HuH-7.5 (cell line): ENCODE measurements at places on chromosomes 6 and 20.

GRCh38 chr6:8557014-8557748 is 121.8 kb upstream of the SLC35B3 start:
- no peak for DNase-seq

DNA sequence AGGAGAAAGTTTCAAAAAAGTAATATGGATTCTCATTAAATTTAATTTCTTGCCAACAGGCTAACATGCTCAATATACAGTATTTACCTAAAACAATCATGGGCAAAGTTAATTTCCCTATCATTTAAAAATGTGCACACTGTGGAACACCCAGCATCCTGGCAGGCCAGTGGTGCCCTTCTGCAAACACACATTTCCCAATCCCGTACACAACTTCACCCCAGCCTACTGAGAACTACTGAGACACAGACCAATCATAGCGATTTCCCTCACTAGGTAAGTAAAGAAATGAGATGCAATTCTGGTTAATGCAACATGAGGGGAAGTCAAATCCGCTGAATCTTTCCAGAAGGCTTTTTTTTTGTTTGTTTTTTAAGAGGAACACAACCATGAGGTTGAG is 7.6 kb downstream of the USP45 start:
- no peak for DNase-seq

- DNase-seq: peak; percentile 18
These were observed 515.7 kb downstream of the FRK start for GRCh38 chr6:115544765-115545671.

GRCh38 chr6:84804720-84805119 is 40.3 kb upstream of the TBX18 start:
- no peak for DNase-seq

- no peak for DNase-seq
These were observed 98.6 kb downstream of the DACT2 start for GRCh38 chr6:168221000-168221399.

- no peak for DNase-seq
These were observed 6.8 kb upstream of the COMMD7 start for GRCh38 chr20:32749914-32750637.

GRCh38 chr6:45786355-45786781 is 229.3 kb downstream of the CLIC5 start:
- no peak for DNase-seq

GRCh38 chr20:58256842-58257241 is 28.4 kb upstream of the ANKRD60 start:
- no peak for DNase-seq

- no peak for DNase-seq
These were observed 70.4 kb downstream of the PLAGL1 start for GRCh38 chr6:143937668-143937970.

- DNase-seq: peak; percentile 60
These were observed 917 bp upstream of the TEAD3 start for GRCh38 chr6:35497571-35498421.

DNA sequence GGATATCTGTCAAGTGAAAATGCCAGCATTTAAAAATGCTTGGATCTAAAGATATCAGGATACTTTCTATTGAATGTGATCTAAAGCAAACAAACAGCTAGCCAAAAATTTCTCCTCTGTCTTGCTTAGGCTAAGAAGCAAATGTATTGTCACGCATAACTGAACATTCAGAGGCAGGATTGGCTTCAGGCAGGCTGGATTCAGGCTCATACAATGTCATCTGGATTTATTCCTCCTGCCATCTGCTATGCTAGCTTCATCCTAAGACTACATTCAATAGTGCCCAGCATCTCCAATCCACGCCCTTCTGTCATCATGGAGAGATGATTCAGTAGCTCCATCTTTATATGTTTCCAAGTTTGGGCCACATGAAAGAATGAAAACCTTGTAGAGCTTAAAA is 27.1 kb downstream of the PFDN4 start:
- no peak for DNase-seq

DNA sequence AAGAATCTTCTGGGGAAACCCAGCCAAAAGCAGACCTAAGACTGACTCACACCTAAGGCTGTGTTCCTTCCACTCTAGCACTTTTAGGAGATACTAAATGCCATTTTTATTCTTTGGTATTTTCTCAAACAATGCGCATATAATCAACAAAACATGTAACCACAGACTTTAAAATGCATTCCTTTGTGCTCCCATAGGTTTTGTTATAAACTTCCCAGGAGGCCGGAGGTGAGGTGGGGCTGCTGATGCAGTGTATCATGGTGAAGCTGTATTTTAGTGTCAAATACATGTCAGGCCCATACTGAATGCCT is 155.2 kb downstream of the BTBD3 start:
- no peak for DNase-seq
